ENCODE measurements at places on chromosomes 13 and 19.

- no peak for DNase-seq
These were observed 705.6 kb upstream of the MIR17HG start for GRCh38 chr13:90641884-90642283.

GRCh38 chr19:7858109-7858770 is 15.9 kb downstream of the PRR36 start:
- no peak for DNase-seq

DNA sequence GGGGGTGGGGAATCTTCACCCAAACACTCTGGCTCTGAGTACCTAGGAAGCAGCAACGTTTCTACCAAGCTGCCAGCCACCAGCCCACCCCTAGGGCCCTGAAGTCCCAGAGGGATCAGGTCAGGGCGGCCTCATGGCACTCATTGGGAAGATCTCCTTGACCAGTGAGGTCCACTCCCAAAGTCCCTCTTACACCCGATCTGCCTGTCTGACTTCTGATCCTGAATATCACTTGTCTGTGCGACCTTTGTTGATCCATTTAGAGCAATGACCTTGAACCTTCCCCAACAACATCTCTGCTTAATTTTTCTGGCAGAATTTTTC is 2.1 kb upstream of the GNA15 start:
- no peak for DNase-seq

GRCh38 chr13:112845511-112846144 is 123.4 kb upstream of the MCF2L start:
- DNase-seq = no peak

- peak; percentile 69 for DNase-seq
These were observed 67.7 kb downstream of the ALOX5AP start for GRCh38 chr13:30802953-30803478.

- DNase-seq = no peak
These were observed 46.5 kb upstream of the RAP2A start for GRCh38 chr13:97387485-97387839.

GRCh38 chr19:39307046-39307821 is 11.0 kb downstream of the IFNL1 start:
- DNase-seq = no peak

DNA sequence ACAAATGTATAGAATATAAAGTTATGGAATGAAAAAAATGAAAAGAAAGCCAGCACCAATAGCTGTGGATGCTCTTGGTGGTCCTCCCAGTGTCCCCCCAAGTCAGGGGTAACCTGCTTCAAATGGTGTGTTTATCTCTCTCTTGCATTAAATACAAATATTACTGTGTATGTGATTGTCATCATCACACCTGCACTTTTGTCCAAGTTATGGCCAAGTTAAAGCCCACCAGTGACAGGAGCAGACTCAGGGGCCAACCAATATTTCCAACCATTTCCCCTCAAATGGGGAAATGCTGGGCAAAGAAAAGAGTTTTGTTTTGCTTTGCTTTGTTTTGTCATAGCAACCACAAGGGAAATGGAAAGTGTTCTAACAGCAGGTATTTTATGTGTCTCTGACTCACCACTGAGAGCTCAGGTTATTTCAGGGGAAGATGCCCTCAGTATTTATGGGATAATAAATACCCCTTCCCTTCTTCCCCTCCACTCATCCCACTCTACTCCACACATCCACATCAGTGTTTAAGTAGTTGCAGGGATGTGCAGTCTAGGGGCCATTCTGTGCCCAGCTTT is 133.6 kb downstream of the COL4A1 start:
- DNase-seq = no peak
